Activated CD4-positive, alpha-beta T cell treated with anti-CD3 and anti-CD28 coated beads for 1 hour (primary cell): ENCODE measurements at places on chromosomes 13 and 19.

DNA sequence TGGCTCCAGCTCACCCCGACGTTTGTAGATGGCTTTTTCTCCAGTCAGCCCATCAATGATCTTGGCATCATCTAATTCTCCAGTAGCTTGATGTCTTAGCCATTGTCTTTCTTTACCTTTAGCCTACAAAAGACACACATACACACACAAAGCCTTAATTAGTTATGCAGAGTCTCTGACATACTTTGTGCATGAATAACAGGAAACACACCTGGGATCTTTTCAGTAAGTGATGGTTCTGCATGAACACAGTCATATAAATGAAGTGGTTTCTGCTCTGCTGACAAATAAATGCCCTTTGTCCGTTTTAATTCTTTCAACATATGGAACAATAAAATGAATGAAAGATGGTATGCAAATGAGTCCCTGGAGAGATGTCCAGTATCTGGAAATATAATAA is 133.3 kb downstream of the RGCC start:
- no peak for DNase-seq

- peak; percentile 30 for DNase-seq
Observed at GRCh38 chr13:40664350-40665125, 1.9 kb downstream of the FOXO1 start.

- DNase-seq, result no peak
Observed at GRCh38 chr13:91072486-91072885, 275.0 kb upstream of the MIR17HG start.

GRCh38 chr19:54673222-54673621 is 10.4 kb downstream of the LILRB4 start:
- DNase-seq, result no peak

GRCh38 chr19:35704218-35704617 is at the start of gene ZBTB32:
ZBTB32 (plus strand) TSS chr19:35704558; CDS start chr19:35714627, 10,069 bp downstream.
- no peak for DNase-seq

GRCh38 chr19:53076984-53077383 is 26.2 kb downstream of the ZNF160 start:
- DNase-seq, result no peak

GRCh38 chr19:2477732-2478191 is 1.8 kb downstream of the GADD45B start:
- no peak for DNase-seq

- no peak for DNase-seq
Observed at GRCh38 chr19:39637891-39638290, 17.8 kb upstream of the LGALS16 start.

DNA sequence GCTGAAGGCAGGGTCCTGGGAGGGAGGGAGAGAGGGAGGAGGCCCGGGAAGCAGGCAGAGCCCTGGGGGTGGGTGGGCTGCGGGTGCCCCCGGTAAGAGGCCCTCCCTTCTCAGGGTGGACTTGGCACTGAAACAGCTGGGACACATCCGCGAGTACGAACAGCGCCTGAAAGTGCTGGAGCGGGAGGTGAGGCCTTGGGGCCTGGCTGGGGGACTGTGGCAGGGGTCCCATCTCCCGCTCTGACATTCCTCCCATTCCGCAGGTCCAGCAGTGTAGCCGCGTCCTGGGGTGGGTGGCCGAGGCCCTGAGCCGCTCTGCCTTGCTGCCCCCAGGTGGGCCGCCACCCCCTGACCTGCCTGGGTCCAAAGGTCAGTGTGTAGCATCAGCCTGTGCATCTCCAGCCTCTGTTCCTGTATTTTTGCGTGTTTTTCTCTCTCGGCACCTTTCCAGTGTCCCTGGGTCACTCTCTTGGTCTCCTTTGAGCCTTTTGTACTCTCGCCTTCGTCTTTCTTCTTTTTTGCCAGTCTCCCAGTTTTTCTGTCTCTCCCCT is 53.4 kb downstream of the TRPM4 start:
- DNase-seq, result no peak

DNA sequence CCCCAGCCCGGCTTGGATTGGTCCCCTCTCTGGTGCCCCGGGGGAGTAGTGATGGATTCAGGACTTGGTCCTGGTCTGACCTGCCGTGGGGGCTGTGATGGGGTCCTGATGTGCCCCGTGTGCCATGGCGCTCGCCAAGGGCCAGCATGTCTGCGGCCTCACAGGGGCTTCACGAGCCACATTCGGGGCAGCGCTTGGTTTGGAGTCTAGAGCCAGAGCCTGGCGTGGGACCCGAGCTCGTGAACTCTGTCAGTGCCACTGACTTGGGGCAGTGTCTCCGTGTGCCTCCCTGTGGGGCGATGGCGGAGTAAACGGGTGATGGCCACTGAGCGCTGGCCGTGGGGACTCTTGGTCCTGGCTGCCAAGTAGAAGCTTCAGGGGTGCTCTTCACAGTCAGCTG is 17.1 kb downstream of the KDM4B start:
- no peak for DNase-seq

- DNase-seq, result no peak
Observed at GRCh38 chr13:42545842-42546241, 28.1 kb upstream of the TNFSF11 start.

GRCh38 chr13:99314640-99315176 is 7.5 kb upstream of the GPR183 start:
- no peak for DNase-seq

DNA sequence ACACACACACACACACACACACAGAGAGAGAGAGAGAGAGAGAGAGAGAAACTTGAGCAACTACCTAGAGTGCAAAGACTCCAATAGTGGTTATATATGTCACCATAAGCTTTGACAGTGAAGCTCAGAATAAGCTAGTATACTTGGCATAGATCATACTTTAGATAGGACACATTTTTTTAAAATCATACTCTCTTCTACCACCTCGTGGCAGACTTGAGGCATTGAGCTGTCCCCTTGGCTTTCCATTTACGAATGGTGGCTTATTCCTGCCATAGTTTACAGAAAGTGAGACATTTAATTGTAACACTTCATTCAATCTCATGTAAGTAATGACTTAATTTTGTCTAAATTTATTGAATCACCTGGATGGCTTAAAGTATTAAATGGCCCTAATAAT is 108.2 kb downstream of the EDNRB start:
- DNase-seq, result no peak

DNA sequence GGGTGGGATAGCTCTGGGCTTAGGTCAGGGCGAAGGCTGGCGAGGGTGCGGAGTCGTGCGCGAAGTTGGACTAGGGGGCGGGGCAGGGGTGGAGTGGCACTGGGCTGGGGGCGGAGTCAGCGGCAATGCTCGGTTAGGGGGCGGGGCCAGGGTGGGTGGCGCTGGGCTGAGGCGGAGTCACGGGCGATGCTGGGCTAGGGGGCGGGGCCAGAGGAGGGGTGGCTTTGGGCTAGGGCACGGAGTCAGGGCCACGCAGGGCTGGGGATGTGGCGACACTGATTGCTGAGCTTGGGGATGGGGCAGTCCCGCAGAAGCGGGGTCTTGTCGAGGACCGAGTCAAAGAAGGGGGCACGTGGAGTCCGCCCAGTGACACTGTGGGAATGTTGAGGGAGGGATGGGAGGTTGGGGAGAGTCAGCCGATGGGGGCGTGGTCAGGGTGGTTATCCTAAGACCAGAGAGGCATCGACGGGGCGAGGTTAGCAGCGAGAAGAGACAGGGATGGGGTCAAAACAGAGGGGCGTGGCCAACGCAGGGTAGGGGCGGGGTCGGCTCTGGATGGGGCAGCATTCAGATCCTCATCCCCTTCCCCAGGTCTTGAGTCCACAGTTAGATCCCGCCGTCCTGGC is 8.7 kb downstream of the HOMER3 start:
- peak; percentile 74 for DNase-seq

DNA sequence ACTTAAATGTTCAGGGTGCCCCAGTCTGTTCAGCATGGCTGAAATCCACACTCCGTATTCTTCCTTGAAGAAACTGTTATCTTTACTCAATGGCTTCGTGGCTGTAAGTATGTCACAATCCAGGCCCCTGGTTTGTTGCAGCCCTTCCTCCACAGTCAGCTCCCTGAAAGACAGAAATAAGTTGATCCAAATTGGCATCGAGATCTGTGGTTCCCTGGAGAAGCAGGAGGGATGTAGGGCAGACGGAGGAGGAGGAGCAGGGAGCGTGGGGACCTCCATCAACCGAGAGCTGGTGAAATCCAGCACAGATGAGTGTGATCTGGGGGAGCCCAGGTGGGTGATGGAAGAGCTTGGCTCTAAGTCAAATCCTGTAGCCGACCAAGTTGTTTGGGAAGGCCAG is 304 bp downstream of the TSPAN16 start:
- no peak for DNase-seq

- no peak for DNase-seq
Observed at GRCh38 chr19:13712767-13713201, 51.5 kb upstream of the MRI1 start.

GRCh38 chr13:78836238-78836784 is 177.4 kb upstream of the OBI1 start:
- no peak for DNase-seq

- peak; percentile 47 for DNase-seq
Observed at GRCh38 chr13:48492470-48493065, 40.3 kb downstream of the RCBTB2 start.

- DNase-seq, result no peak
Observed at GRCh38 chr19:570937-571565, 1.3 kb upstream of the BSG start.

- DNase-seq, result no peak
Observed at GRCh38 chr13:34143637-34144036, 325.7 kb downstream of the RFC3 start.

GRCh38 chr13:98485561-98485960 is 91.3 kb downstream of the STK24 start:
- no peak for DNase-seq

DNA sequence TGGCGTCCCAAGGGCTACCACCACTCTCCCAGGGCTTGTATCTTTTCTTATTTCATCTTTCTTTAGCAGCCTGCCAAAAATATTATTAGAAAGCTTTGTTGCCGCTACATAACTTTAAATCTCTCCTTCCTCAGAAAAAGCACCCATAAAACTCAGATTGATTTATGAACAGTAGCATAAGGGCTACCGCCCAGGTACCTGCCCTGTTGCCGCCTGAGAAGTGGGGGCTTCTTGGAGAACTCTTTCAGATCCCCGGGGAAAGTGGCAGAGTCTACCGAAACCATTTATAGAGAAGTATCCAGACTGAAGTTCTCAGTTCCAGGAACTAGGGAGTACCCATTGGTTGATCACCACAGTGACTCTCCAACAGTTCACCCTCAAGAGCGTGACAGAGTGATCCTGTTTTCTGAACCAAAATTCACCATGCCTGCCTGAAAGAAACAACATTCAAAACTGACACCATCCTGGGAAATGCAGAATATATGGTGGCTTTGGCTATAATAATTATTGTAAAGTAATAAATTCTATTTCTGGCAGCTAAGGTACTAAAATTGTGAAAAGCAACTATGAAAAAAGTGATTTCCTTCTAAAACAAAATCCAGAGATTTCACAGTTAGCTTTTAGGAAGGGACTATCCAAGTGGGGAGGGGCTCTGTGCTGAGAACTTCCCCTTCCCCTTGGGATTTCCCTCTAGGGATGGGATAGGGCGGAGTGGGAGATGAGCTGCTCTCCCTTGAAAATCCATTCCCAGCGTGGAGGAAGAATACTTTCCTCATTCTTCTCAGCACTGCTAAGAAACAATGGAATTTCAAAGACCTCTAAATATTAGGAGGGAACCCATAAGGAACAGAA is 877 bp upstream of the N4BP2L1 start:
- DNase-seq, result no peak

GRCh38 chr13:37109051-37109678 is 3.7 kb upstream of the CSNK1A1L start:
- no peak for DNase-seq

- no peak for DNase-seq
Observed at GRCh38 chr19:33278403-33279269, 23.7 kb downstream of the CEBPA start.

GRCh38 chr19:18317961-18318800 is 4.7 kb downstream of the LSM4 start:
- no peak for DNase-seq

DNA sequence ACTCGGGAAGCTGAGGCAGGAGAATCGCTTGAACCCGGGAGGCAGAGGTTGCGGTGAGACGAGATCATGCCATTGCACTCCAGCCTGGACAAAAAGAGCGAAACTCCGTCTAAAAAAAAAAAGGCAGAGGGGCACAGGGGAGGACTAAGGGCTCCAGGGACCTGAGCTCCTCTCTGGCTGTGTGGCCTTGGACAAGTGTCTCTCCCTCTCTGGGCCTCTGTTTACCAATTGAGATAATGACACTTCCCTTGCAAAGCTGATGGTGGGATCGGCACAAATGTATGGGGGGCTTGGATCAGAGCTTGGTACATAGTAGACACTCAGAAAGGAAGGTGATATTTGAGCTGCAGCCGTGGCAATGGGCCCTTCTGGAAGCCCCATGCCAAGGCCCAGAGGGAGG is 11.4 kb upstream of the SPACA4 start:
- no peak for DNase-seq

DNA sequence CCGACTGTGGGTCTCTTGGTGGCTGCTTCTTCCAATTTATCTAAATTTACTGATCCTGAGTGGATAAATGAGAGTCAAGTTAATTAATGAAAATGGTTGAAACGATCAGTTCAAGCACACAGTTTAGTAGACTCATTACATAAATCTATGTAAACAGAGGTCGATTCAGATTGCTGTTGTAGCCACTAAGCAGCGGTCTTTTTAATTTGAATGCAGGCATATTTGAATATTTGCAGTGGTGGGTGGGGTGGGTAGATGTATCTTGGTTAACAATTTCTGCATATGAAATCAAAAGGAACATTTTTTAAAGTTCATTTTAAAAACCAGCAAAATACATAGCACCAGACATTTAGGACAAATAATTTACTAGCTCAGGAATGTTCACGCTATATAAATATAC is 325.9 kb downstream of the KLF12 start:
- DNase-seq, result no peak

- no peak for DNase-seq
Observed at GRCh38 chr13:81395368-81395767, 1054.4 kb upstream of the SPRY2 start.

- DNase-seq, result no peak
Observed at GRCh38 chr13:112346899-112347229, 29.3 kb upstream of the SPACA7 start.

DNA sequence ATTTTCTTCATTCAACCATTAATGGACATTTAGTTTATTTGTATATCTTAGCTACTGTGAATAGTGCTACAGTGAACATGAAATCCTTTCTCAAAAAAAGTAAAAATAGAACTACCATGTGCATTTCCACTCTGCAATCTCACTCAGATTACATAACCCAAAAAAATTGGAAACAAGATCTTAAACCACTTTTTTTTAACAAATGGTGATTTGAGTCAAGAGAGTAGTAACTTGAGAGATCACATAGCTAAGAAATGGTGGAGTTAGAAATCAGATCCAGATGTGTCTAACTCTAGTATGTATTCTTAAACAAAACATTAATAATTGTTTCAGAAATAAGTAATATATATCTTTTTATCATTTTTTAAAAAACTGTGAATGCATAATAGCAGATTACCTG is 318.3 kb upstream of the SGCG start:
- no peak for DNase-seq

GRCh38 chr19:18453269-18454024 is 15.5 kb upstream of the ISYNA1 start:
- DNase-seq, result no peak
